ENCODE measurements at places on chromosomes 2 and 18.

GRCh38 chr2:164993287-164994016 lies 38.1 kb upstream of the SLC38A11 start:
- DNase-seq: no peak

GRCh38 chr18:3400567-3401296 lies 49.2 kb upstream of the TGIF1 start:
- no peak for DNase-seq

- no peak for DNase-seq
These were observed 17.9 kb downstream of the PCARE start for GRCh38 chr2:29056452-29056851.

GRCh38 chr2:150027164-150027563 lies 439.6 kb upstream of the MMADHC start:
- no peak for DNase-seq

- DNase-seq: no peak
These were observed 290.8 kb upstream of the CXCR4 start for GRCh38 chr2:136408795-136409194.

DNA sequence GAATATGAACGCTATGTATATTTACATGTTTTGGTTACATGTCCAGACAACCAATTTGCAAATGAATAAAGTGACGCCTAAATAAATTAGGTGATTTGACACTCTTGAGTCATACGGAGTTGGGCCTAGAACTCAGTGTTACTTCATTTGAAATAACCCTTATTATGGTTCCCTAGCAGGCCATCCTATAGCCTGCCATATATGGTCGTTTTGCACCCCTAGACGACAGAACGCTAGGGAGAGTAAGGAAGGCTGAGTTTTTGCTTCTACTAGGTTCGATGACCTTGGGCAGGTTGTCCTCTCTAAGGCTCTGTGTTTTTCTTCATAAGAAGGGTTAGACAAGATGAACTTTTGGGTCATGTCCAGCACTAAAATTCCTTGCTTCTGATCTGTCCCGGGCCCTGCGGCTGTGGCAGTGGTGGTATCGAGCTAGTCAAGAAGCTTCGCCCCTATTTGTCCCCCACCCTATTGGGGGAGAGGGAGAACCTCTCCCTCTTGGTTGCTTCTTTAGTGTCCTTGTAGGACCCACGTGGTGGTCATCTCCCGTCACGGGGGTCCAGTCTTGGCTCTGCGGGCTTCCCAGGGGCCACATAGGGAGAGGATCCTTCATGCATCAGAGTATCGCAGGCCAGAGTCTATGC lies 574 bp upstream of the EML4 start:
- no peak for DNase-seq

- no peak for DNase-seq
These were observed 97.4 kb downstream of the ZNF516 start for GRCh38 chr18:76397631-76398030.

GRCh38 chr2:10845640-10846039 lies 33.1 kb upstream of the PDIA6 start:
- no peak for DNase-seq

DNA sequence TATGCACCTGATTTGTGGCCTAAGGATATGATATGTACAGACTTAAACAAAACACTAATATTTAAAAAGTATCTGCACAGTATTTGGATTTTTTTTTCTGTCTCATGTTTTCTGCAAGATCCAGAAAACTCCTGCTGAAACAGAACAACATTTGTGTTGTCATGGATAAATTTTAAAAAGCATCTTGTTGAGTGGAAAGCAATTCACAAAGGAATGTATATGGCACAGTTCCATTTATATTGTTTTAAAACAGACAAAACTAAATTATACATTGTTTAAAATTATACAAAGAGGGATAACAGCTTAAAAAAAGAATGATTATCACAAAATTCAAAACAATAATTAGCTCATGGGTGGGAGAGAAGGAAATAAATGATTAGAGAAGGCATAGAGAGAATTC lies 193.5 kb downstream of the PPP1R1C start:
- DNase-seq: no peak

- no peak for DNase-seq
These were observed 1023.0 kb upstream of the ACVR2A start for GRCh38 chr2:146821836-146822316.

- no peak for DNase-seq
These were observed 61.4 kb downstream of the MTCL1 start for GRCh38 chr18:8766559-8767293.

- no peak for DNase-seq
These were observed 182.3 kb downstream of the FAM210A start for GRCh38 chr18:13543811-13544732.

DNA sequence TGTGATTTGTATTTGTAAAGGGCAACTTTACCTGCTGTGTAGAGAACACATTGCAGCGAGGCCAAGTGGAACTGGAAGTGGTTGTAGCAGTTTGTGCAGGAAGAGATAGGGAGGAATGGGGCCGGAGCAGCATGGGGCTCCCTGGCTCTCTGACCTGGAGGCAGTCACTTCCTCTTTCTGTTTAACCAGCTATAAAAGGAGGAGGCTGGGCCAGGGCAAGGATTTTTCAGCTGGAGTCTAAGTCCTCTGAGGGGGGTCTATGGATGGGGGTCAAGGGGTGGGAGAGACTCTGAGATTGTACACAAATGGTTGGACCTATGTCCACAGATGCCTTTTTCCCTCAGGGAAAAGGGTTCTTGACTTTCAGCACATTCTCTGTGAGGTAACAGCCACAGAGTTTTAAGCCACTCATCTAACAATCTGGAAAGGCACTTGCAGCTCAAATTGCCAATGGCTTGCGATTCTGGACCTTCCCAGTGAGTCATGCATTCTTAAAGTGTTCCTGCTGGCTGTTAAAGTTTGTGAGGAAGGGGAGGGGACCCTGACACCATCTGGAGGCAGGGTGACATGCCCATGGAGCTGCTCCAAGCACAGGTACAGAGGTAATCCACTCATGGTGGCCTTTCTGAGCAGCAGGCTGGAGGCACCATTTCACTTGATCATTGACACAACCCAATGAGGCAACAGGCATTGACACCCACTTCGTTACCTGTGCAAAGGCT lies 347.0 kb downstream of the CYRIA start:
- DNase-seq: no peak
